ENCODE measurements at places on chromosomes 6 and 20. TPM values are rescaled to one million over a fixed set of nuclear protein-coding genes. Genes with fewer than 3 reads are reported as not detected.

Gene LGSN
- total RNA-seq = not detected

Gene CBLN4
- total RNA-seq = 0.90 TPM

Gene SLC13A3
- 8.5 TPM for total RNA-seq

Gene TNFRSF6B
- total RNA-seq = 19.2 TPM

Gene GTSF1L
- total RNA-seq = not detected

Gene SCGN
- total RNA-seq = not detected

Gene C20orf204
- total RNA-seq = 6.3 TPM

DNA sequence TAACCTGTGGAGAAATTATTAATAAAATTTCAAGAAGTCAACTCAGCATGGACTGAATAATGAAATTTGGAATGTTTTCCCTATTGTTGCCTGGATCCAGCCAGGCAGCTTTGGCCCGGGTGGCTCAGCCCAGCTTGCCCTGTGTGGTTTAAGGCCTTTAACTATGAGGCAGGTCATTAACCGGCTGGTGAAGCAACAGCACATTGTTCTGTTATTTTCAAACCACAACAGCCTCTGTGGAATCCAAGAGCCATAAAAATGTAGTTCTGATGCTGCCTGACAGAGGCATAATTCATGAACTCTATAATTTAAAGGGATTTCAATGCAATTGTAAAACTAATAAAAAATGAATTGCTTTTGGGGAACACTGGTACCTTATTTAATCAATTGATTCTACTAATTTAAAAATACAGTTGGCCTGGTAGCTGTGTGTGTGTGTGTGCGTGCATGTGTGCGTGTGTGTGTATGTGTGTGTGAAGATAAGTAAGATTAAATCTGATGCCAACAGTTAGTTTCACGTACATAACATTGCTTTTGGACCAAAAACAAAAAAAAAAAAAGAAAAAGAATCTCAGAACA is 117.7 kb downstream of the RPS12 start:
- H3K27me3 ChIP-seq = no peaks in the 10 kb centered on the region
- H3K4me3 ChIP-seq = no peak overlapping the region
- H3K4me1 ChIP-seq = peaks cover 7% of the 10 kb centered on the region
- peak; percentile 19 for DNase-seq

GRCh38 chr6:72653026-72653425 is 31.2 kb downstream of the KCNQ5 start:
- H3K4me3 ChIP-seq = no peak overlapping the region
- H3K27ac ChIP-seq = no peak overlapping the region
- H3K4me1 ChIP-seq = peaks cover 12% of the 10 kb centered on the region
- H3K27me3 ChIP-seq = no peaks in the 10 kb centered on the region

- H3K27me3 ChIP-seq = no peaks in the 10 kb centered on the region
- no peaks in the 10 kb centered on the region for H3K4me1 ChIP-seq
- H3K36me3 ChIP-seq = no peaks in the 10 kb centered on the region
- H3K27ac ChIP-seq = no peak overlapping the region
- H3K4me3 ChIP-seq = no peak overlapping the region
Observed at GRCh38 chr6:64185621-64186020, 550.0 kb downstream of the PHF3 start.

DNA sequence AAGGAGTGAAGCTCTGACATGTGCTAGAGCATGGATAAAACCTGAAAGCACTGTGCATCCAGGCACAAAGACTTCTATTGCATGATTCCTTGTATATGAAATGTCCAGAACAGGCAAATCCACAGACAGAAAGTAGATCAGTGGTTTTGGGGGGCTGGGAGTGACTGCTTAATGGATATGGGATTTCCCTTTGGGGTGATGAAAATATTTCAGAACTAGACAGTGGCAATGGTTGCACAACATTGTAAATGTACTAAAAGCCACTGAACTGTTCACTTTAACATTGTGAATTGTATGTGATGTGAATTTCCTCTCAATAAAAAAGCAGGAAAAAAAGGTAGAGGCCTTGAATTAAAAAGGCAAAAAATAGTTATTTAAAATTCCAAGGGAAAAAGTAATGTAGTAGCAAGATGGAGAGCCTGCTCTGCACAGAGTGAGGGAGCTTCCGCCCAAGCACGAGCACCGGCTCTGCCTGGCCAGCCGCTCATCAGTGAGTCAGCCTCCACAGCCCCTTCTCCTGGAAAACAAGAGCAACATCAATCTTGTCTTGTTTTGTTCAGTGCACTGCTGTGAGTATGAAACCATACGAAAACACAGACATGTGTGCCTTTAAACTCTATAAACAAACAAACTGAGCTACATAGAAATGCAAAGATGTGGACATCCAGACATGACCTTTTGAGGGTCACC is 74.6 kb upstream of the THBS2 start:
- no peaks in the 10 kb centered on the region for H3K4me1 ChIP-seq
- no peak for DNase-seq
- H3K4me3 ChIP-seq = no peak overlapping the region
- no peak overlapping the region for H3K27ac ChIP-seq

DNA sequence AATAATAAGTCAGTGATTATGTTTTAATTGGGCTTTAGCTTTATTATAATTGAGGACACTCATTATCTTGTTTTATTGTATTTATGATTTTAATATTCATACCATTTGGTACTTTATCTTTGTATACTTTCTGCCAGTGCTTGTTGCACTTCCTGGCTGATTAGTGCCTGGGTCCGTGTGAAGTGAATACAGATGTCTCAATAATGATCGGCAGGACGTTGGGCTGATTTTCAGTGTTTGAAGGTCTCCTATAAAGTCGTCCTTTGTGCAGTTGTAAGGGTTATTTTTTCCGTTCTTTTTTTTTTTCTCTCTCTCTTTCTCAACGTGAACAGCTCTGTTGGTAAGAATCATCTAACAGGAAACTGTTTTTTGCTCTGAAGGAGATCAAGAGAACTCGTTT is 450.0 kb upstream of the POU3F2 start:
- H3K4me3 ChIP-seq = no peak overlapping the region
- H3K27ac ChIP-seq = no peak overlapping the region
- no peaks in the 10 kb centered on the region for H3K27me3 ChIP-seq
- no peak for DNase-seq
- no peaks in the 10 kb centered on the region for H3K4me1 ChIP-seq
- H3K36me3 ChIP-seq = no peaks in the 10 kb centered on the region

GRCh38 chr20:54475334-54476168 is at the start of gene DOK5:
DOK5 (plus strand) TSS chr20:54475593; CDS start chr20:54475947, 354 bp downstream.
- no peaks in the 10 kb centered on the region for H3K27me3 ChIP-seq
- peak; percentile 33 for DNase-seq
- H3K4me3 ChIP-seq = peak within 1 kb of the TSS; percentile 46
- H3K36me3 ChIP-seq = no peaks in the 10 kb centered on the region
- peaks cover 9% of the 10 kb centered on the region for H3K4me1 ChIP-seq

GRCh38 chr6:28712982-28713381 is 187.3 kb downstream of the GPX5 start:
- H3K27ac ChIP-seq = no peak overlapping the region
- H3K4me3 ChIP-seq = no peak overlapping the region
- no peak for DNase-seq
- no peaks in the 10 kb centered on the region for H3K4me1 ChIP-seq
- H3K36me3 ChIP-seq = no peaks in the 10 kb centered on the region

GRCh38 chr20:32488066-32488838 is 96.9 kb downstream of the NOL4L start:
- no peak overlapping the region for H3K27ac ChIP-seq
- no peak for DNase-seq
- no peaks in the 10 kb centered on the region for H3K36me3 ChIP-seq
- H3K27me3 ChIP-seq = no peaks in the 10 kb centered on the region
- H3K4me1 ChIP-seq = peaks cover 19% of the 10 kb centered on the region

DNA sequence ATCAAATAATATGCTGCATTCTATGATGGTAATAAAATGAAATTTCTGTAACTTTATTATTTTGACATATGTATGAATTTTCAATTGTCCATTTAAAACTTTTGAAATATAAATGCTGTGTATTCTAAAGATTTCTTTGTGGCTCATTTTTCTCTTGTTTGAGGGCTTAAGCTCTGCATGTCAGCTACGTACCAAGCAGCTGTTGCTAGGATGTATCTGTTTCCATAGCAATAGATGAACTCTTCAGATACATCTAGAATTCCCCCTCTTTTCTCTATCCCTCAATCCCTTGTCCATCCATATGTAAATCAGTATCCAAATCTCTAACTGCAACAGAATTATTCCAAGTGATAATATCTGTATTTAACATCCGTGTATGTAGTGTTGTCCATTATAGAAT is 76.5 kb upstream of the OPRM1 start:
- H3K4me3 ChIP-seq = no peak overlapping the region
- H3K36me3 ChIP-seq = no peaks in the 10 kb centered on the region
- H3K4me1 ChIP-seq = no peaks in the 10 kb centered on the region
- no peaks in the 10 kb centered on the region for H3K27me3 ChIP-seq
